ENCODE measurements at places on chromosomes 3 and 15.

DNA sequence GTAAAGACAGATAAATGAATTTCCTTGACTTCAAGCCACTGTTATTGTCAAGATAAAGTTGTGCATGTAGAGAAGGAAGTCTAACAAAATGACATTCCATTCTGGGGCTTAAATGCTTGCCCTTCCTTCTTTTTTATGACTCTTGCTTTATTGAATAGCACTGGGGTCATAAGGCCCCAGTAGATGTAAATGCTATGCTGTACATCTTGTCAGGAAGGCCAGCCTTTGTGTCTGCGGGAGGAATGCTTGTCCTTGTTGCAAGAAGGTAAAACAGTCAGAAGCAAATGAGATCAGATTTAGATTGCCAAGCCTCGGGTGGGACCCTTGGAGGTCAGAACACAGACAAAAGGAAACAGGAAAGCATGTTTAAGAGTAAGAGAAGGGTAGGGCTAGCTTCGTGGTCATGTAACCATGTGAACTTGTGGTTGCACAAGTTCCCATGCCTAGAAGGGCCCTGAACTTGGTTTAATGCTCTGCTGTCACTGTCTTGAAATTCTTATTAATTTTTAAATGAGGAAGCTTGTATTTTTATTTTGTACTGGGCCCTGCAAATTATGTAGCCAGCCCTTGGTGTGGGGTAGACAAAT is 81.5 kb downstream of the PPM1L start:
- DNase-seq: no peak

DNA sequence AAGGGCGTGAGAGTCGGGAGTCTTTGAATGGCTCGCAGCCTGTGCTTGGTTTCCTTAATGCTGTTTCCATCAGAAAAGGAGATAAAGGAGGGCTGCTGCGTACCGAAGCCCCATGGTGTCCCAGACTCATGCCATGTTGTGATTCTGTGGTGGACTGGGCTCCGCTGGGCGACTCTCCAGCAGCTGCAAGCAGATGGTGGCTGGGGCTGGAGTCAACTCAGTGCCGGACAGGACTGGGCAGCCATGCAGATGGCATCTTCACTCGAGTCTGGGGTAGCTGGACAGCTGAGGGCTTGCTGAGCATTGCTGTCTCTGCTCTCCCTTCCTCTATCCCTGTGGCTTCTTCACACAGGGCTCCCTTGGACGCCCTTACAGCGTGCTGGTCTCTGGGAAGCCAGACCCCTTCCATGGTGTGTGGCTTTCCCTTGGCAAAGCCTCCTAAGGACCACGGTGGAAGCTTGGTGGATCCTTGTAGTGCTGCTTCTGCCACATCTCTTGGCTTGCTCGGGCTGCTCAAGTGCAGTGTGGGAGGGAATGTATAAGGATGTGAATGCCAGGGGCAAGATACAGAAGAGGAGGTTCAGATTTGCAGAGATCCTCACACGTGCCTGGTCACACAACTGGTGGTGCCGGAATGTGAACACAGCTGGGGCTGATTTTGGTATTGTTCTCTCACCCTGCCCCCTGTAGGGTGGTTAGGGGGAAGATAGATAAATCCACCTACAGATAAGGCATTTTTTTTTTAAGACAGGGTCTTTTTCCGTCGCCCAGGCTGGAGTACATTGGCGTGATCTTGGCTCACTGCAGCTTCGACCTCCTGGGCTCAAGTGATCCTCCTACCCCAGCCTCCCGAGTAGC is 9.0 kb downstream of the NIPA1 start:
- no peak for DNase-seq

DNA sequence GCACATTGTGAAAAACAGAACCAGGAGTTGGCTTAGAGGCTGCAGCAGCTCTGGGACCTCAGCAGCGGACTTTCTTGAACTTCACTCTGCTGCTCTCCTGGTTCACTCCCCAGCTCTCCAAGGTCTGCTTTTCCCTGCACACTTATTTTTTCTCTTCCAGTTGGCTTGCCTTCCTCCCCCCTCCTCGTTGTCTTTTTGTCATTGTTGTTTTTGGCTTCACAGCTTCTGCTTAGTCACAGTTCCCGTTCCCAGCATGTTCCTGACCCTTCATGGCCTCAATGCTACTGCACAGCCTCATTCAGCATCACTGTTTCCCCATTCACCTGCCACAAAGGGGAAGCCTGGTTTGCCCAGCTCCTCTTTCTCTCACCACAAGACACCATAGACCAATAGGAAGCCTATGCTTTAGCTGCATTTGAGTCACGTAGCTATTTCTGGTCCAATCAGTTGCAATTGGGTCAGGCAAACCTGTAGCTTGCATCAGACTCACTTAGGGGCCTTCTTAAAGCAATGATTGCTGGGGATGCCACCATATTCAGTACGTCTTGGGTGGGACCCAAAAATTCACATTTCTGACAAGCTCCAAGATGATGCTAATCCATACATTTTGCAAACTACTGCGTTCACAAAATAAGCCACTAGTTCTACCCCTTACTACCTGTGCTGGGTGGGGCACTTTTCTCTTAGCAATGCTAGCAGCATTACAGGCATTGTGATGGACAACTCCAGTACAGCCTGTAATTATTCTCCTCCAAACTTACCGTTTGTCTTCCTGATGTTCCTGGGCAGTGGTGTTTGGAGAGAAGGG is 7.8 kb upstream of the SUMF1 start:
- DNase-seq: peak; percentile 87

DNA sequence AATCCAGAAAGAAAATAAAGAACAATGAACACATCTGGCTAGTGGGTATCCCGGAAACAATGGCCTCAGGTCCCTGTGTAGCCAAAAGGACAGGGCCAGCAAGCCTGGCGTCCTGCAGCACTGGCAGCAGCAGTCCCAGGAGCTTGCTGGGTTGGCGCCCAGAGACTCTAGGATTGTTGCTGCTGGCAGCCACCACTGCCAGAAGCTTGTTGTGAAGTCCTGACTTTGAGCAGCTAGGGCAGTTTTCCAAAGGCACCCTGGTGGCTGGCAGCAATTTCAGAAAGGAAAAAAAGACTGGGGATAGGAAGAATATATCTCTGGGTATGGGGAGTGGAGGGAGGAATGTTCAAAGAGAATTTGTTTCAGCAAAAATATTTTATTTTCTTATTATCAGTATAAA is 11.3 kb downstream of the SHQ1 start:
- DNase-seq: no peak

DNA sequence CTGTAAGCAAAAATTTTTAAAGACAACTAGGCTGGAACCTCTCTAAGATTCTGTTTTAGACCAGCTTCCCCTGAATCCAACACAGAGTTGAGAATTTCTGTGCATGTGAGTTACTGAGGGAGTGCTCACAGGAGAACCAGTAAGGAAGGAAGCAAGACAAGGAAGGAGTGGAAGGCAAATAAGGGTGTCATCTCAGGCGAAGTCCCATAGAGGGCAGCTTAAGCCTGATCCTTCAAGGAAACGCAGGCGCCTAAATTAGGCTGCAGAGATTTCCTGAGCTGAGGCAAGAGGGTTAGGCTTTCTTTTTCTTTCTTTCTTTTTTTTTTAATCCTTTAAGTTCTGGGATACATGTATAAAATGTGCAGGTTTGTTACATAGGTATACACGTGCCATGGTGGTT is 36.2 kb upstream of the COL6A6 start:
- DNase-seq: peak; percentile 20

DNA sequence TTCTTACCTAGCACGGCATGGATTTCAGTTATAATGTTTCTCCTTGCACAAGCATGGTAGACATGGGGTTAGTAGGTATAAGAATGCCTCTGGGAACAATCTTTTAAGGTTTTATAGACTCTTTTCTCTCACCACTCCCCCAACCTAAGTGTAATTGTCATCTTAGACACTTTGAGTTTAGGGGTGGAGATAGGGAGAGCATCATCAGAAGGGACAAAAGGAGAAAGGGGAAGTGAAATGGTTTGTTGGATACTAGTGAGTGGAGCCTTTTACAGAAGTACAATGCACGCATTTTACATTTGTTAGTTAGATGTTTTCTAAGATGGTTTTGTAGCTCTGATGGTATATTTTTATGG is 189.2 kb downstream of the TP63 start:
- DNase-seq: no peak

DNA sequence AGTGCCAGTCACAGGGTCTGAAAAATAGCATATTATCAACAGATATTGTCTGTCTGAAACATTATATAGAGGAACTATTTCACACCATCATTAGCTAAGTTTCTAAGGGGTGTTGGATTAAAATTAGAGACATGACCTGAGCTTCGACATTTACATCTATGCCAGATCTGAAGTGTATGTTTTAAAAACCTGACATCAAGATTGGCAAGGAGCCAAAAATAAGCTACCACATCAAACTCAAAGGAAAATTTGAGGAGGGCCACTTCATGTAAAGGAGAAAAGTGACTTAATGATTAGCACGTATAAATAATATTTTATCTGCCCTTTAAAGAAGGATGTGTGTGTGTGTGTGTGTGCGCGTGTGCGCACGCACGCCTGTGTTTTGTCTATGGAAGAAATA is 752.0 kb upstream of the GRM7 start:
- DNase-seq: no peak

- no peak for DNase-seq
Observed at GRCh38 chr15:56734013-56734635, 815 bp upstream of the ZNF280D start.

GRCh38 chr15:60576044-60576443 is 97.1 kb upstream of the ICE2 start:
- DNase-seq: no peak

DNA sequence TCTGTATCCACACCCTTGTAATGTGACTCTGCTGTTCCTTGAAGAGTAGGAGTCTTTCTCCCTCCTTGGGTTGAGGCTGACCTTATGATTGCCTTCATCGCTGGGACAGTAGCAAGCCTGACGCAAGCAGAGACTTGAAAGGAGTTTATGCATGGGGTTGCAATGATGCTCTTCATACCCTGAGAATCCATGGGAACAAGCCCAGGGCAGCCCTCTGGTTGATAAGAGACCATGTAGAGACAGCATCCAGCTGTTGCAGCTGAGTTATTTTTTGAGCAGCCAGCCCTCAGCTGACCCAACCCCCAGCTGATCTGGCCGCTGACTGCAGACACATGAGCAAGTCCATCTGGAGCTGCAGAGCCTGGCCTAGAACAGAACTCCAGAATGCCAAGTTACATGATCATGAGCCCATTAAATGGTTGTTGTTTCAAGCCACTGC is 60.6 kb upstream of the ARNT2 start:
- DNase-seq: no peak

- peak; percentile 46 for DNase-seq
Observed at GRCh38 chr3:37114251-37115145, 59.9 kb downstream of the LRRFIP2 start.

DNA sequence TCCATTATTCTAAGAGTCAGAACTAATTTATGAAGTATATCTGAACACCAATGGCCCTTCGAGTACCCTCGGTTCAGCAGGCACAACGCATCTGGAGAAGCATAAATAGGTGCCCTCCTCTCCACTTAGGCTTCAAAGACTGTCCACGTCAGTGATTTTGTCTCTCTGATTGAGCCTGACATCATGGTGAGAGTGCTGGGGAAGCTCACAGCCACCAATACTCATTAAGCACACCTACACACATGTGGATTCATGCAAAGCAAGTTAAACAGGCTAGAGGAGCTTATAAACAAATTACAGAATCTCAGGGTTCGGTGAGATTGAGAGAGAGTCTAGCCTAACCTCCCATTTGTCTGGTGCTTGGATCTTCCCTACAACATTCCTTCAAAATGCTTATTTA is 3.6 kb downstream of the CLDN1 start:
- DNase-seq: no peak

DNA sequence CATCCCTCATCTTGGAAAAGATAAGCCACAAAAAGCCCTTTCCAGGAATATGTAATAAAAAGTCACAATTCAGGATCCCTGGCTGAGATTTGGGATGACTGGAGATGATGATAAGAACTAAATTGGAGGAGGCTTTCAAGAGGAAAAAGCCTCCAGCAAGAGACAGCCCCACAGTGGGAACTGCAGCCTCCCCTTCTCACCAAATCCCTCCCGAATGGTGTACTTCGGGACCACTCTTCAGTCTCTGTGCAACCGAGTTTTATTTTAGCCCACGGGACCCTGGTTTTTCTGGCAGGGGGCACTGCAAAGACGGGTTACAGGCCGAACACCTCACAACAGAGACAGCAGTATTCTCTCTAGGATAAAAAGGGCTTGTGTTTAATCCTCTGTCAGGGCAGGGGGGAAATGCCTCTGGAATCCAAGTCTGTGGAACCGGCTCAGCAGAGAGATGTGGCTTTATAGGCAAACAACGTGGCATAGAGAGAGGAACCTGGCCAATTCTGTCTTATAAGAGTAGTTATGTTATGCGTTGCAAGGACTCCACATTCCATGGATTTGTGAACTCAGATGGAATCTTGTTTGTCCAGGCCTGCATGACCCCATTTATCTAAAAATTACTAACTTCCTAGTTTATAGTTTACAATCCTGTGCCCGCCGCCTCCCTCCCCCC is 1.2 kb upstream of the LMCD1 start:
- no peak for DNase-seq

GRCh38 chr15:69909719-69910444 is 187.8 kb downstream of the TLE3 start:
- no peak for DNase-seq
